Renal cortical epithelial cell (primary cell): ENCODE measurements at places on chromosomes 1 and 21.

- peak; percentile 91 for DNase-seq
Observed at GRCh38 chr1:89311757-89312156, 39.1 kb upstream of the GBP5 start.

- peak; percentile 69 for DNase-seq
Observed at GRCh38 chr21:14741256-14741655, 195.1 kb upstream of the SAMSN1 start.

DNA sequence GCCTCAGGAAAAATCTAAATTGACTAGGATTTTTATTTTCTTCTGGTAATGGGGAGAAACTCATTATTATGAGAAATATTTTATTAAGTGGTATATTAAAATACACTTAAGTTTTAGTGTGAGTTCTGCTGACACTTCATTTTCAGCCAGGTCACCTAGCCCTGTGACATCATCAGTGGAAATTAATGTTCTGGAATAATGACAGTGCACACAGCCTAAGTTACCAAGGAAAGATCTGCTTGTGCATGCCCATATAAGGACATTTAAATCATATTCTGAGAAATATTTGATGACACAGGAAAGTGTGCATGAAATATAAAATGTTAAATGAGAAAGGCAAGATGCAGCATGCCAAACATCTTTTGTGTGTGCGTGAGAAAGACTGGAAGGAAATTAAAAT is 102.0 kb downstream of the KIF14 start:
- peak; percentile 28 for DNase-seq

DNA sequence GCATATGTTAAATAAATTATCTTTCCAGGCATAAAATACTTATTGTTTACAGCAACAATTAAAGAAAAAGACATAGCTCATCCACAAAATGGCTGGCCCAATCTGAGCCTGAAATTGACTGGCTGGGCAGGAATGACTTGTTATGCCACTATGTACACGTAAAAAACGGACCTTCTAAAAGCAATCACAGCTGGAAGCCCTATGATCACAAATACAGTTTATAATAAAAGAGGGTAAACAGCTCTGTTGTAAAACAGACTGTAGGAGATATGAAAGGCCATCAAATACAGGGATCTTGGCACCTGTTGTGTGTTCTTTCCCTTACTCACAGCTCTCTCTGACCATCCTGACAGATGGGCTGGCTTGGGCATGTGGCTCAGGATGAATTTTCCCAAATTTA is 70.5 kb upstream of the DMRTA2 start:
- no peak for DNase-seq

DNA sequence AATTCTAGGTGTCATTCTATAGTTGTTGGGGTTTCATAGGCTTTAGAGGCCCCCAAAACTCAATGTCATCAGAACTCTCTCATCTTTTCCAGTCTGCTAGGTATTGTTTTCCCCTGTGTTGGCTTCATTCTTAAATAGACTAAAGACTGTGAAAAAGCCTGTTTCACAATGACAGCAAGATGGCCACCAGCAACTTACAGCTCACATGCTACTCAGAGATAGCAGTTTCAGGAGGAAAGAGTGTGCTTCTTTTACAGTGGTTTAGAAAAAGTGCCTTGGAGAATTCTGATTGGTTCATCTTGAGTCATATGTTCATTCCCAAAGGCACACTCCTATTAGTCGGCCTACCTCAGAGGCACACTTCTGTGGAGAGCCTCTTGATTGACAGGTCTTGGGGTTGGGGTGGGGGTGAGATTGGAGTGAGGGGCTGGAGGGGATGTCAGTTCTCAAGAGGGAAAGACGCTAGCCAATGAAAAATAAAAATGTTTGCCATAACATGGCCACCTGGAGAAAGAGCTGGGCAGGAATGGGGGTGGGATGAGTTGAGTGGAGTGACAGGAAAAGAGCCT is 8.5 kb downstream of the IL23R start:
- no peak for DNase-seq

DNA sequence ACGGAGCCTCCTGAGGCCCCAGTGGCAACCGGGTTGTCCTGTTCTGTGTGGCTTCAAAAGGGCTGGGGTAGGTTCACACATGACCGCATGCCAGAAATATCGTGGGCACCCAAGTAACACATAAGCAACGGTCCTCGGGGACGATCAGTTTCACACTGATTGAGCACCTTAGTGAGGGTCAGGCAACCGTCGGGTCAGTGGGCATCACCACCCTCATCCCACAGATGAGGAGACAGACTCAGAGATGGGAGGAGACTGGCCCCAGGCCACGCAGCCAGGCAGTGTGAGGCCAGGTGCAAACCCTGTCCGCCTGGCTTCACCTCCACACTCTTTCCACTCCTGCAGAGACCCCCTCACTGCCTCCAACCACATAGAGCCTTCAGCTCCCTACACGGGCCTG is 309.8 kb downstream of the MATN1 start:
- no peak for DNase-seq

DNA sequence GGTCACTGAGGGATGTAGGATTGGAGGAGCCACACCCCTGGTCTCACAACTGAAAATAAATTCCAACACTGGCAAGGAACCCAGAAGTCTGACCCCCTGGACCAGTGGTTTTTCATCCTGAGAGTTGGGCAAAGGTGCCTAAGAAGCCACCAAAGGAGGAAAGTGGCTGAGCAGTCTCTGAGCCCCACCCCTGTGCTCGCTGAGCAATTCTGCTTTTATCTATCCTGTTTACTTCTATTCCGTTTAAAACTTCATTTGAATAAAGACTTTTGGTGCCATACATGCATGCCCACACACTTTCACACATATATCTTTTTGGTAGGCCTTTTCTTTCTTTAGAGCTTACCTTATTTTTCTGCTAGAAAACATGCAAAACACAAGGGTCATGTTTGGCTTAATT is 13.9 kb upstream of the CD53 start:
- no peak for DNase-seq

GRCh38 chr1:207421078-207421477 is 33.0 kb upstream of the CR2 start:
- DNase-seq, result no peak

GRCh38 chr1:184820218-184820750 is 65.6 kb upstream of the EDEM3 start:
- no peak for DNase-seq
